ENCODE measurements at places on chromosomes 2 and 18.

DNA sequence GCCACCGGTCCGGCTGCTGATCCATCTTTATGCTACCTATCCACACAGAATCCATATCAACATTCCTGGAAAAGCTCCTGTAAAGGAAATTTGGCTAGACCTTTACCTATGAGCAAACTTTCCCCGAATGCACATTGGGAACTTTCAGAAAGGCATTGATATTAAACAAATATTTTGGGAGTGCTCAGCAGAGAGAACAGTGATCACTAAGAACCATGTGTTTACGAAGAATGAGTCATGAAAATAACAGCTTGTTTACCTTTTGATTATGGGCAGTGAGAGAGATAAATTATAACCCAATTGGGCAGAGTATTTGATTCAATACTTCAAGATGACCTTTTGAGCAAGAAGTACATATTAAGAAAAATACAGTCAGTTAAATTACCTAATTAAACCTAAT, 189.7 kb upstream of the CDH2 start:
- no peaks in the 10 kb centered on the region for H3K36me3 ChIP-seq
- H3K4me1 ChIP-seq: no peaks in the 10 kb centered on the region
- no peak for DNase-seq
- no peaks in the 10 kb centered on the region for H3K27me3 ChIP-seq
- no peak overlapping the region for H3K4me3 ChIP-seq
- H3K27ac ChIP-seq: no peak overlapping the region

GRCh38 chr2:10230499-10230898, 72.2 kb upstream of the HPCAL1 start:
- H3K27me3 ChIP-seq: no peaks in the 10 kb centered on the region
- H3K4me3 ChIP-seq: no peak overlapping the region
- H3K36me3 ChIP-seq: no peaks in the 10 kb centered on the region
- no peak for DNase-seq
- no peak overlapping the region for H3K27ac ChIP-seq
- H3K4me1 ChIP-seq: peaks cover 2% of the 10 kb centered on the region

DNA sequence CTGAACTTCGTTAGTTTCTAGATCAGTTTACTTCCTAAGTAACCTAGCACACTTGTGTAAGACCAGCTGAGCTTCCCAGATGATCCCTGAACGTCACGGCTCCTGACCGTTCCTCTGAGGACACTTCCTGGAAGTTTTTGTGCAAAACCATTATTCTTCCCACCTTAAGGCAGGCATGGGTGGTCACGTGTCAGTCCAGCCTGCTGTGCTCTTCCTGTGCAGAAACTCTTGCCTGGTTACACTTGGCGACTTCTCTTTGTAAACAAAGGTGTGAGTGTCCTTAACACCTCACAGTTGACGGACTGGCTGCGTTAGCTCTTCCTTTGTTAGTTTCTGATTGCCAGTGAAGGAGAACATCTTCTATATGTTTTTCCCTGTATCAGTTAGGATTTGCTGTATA, 118.3 kb downstream of the SH3RF3 start:
- H3K27ac ChIP-seq: no peak overlapping the region
- peaks cover 17% of the 10 kb centered on the region for H3K4me1 ChIP-seq
- DNase-seq: no peak
- H3K27me3 ChIP-seq: no peaks in the 10 kb centered on the region
- no peak overlapping the region for H3K4me3 ChIP-seq
- H3K36me3 ChIP-seq: no peaks in the 10 kb centered on the region

GRCh38 chr2:42459296-42459695, 34.5 kb downstream of the KCNG3 start:
- no peaks in the 10 kb centered on the region for H3K36me3 ChIP-seq
- DNase-seq: no peak
- H3K27ac ChIP-seq: no peak overlapping the region
- H3K27me3 ChIP-seq: no peaks in the 10 kb centered on the region

DNA sequence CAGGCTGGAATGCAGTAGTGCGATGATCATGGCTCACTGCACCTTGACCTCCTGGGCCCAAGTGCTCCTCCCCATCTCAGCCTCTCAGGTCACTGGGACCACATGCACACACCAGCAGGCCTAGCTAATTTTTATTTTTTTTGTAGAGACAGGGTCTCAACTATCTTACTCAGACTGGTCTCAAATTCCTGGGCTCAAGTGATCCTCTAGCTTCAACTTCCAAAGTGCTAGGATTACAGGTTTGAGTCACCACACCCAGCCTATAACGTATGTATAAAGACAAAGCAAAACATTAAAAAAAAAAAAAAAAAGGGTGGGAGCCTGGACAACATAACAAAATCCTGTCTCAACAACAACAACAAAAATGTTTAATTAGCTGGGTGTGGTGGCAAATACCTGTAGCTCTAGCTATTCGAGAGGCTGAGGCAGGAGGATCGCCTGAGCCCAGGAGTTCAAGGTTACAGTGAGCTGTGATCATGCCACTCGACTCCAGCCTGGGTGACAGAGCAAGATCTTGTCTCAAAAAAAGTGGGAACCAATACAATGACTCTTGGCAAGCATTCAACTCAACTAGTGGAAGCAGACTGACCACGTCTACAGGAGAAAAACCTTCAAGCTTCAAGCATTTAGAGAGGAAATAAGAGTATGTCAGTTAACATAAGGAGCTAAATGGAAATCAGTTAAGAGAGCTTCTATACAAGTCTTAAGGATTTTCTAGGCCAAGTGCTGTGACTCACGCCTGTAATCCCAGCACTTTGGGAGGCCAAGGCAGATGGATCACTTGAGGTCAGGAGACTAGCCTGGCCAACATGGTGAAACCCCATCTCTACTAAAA, 2.6 kb downstream of the GTF3C2 start:
- H3K4me3 ChIP-seq: no peak overlapping the region
- no peaks in the 10 kb centered on the region for H3K36me3 ChIP-seq

DNA sequence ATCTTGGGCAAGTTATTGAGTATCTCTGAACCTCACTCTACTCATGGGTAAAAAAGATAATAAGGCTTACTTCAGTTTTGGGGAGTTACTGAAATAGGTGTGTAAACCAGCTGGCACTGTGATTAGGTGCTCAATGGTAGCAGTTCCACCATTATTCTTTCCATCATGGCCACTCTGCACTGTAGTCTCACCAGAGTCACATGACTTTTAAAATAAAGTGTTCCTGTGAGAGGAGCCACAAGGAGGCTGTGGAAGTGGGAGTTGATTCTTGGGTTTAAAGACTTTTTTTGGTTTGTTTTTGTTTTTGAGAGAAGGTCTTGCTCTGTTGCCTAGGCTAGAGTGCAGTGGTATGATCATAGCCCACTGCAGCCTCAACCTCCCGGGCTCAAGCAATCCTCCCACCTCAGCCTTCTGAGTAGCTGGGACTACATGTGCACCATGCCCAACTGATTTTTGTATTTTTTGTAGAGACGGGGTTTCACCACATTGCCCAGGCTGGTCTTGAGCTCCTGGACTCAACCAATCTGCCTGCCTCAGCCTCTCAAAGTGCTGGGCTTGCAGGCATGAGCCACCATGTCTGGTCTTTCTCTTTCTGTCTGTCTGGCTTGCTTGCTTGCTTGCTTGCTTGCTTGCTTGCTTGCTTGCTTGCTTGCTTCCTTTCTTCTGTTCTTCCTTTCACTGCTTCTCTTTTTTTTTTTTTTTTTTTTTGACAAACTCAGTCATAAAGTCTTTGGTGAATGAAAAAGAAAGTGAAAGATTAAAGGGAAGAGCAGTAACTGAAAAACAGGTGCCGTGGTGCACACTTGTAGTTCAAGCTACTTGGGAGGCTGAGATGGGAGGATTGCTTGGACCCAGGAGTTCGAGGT, 21.2 kb upstream of the ACVR1 start:
- H3K4me3 ChIP-seq: no peak overlapping the region
- H3K4me1 ChIP-seq: peaks cover 7% of the 10 kb centered on the region
- DNase-seq: no peak

DNA sequence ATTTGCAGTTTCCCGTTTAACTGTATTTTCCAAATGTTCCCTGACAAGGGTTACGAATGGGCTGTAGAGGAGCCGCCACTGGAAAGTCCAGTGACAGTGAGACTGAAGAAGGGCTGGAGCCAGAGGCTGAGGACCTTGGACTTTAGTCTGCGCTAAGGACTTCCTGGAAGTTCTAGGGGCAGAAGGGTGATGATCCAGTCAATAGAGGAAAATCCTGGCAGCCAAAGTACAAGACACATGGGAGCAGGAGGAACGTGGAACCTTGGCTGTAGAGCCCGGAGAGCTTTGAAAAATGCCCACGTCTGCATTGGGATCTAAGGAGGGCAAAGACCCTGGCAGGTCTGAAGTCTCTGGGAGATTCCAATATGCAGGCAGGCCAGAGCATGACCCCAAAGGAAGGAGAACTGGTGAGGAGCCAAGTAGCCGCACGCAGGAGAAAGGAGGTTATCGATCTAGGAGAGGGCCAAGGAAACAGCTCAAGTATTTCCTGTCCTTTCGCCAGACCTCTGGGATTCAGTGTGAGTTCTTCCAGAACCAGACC, 28.5 kb downstream of the MBP start:
- H3K27ac ChIP-seq: peak overlapping the region; percentile 23
- H3K27me3 ChIP-seq: no peaks in the 10 kb centered on the region
- peaks cover 40% of the 10 kb centered on the region for H3K4me1 ChIP-seq
- H3K4me3 ChIP-seq: no peak overlapping the region
- DNase-seq: no peak
- H3K36me3 ChIP-seq: no peaks in the 10 kb centered on the region

DNA sequence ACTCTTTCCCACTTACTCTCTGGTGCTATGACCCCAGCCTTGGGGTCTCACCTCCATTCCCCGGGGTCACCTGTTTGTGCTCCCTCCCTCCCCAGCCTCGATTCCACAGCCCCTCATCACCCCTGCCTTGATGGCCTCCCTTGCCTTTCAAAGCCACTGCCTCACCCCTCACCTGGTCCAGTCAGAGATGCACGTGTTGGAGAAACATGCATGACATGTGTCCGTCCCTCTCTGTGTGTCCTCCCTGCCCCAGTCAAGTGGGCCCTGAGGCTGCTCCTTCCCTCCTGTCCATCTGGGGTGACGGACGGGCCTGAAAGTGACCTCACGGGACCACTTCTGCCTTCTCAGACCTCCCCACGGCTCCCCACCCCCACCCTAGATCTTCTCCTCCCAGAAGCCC, 82.3 kb upstream of the TWIST2 start:
- H3K27ac ChIP-seq: no peak overlapping the region
- no peak overlapping the region for H3K4me3 ChIP-seq
- H3K4me1 ChIP-seq: no peaks in the 10 kb centered on the region
- no peaks in the 10 kb centered on the region for H3K36me3 ChIP-seq
- H3K27me3 ChIP-seq: no peaks in the 10 kb centered on the region

GRCh38 chr2:34604164-34604563, 1005.1 kb upstream of the FAM98A start:
- no peak overlapping the region for H3K27ac ChIP-seq
- no peak for DNase-seq
- H3K36me3 ChIP-seq: no peaks in the 10 kb centered on the region
- H3K4me3 ChIP-seq: no peak overlapping the region
- H3K4me1 ChIP-seq: no peaks in the 10 kb centered on the region

DNA sequence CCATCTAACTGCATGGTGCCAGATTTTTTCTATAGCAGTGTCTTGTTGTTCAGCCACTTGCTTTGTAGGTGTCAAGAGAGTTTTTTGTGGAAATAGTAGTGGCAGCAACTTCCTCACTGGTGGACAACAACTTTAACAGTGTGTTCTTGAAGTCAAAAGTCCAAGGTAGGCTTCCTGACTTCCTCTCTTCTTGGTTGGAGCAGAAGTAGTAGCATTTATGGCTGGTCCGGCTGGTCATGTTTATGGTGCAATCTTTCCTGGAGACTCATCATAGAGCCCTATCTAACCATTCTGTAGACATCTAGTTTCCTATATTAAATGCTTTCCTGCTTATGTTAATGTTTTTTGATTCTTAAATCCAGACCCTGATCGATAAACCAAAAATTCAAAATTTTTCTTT, 11.7 kb downstream of the GPR75 start:
- H3K4me3 ChIP-seq: no peak overlapping the region
- no peaks in the 10 kb centered on the region for H3K4me1 ChIP-seq
- no peaks in the 10 kb centered on the region for H3K27me3 ChIP-seq
- no peak overlapping the region for H3K27ac ChIP-seq

DNA sequence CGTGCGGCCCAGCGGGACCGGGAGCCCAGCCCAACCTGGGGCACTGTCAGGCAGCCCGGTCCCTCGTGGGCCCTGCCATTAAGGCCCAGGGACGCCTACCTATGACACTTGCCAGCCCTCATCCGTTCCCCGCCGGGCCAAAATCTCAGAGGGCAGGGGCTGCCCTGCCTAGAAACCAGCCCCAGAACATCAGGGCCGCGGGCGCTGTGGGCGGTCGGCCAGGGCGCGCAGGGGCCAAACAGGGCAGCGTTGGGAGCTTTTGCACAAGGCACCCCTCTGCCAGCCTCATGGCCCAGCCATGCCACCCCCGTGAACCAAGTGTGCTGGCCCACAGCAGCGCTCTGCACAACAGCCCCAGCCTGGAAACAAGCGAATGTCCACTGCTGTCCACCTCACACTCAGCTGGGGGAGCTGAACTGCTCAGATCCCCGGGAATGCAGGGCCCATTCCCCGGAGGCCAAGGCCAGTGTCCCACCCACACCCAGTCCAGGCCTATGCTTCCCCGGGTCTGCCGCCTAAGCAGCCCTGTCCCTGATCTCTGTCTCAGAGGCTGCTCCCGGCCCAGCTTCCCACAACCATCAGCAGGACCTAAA, 3.5 kb upstream of the NEURL3 start:
- DNase-seq: no peak
- H3K27me3 ChIP-seq: no peaks in the 10 kb centered on the region
- H3K36me3 ChIP-seq: no peaks in the 10 kb centered on the region

DNA sequence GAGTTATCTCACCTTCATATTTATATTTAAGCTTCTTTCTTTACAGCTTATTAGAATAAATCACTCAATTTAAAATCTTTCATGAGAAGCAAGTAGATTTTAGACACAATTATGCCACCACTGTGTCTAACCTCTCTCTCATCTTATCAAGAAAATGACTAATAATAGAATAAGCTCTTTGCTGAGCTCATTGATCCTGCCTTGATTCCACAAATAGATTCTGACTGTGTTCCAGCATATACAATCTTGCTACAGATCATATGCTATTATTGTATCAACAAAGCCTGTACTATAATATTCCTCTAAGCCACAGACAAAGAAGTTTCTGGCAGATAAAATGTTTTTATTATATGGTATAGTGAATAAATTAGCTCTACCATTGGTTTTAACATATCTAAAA, 168.7 kb upstream of the GULP1 start:
- H3K4me3 ChIP-seq: no peak overlapping the region
- no peak for DNase-seq
- no peak overlapping the region for H3K27ac ChIP-seq
- no peaks in the 10 kb centered on the region for H3K27me3 ChIP-seq
- no peaks in the 10 kb centered on the region for H3K4me1 ChIP-seq

Measured in ovary (tissue), 10 donors.